Anterior cingulate cortex (tissue), 58 donors: ENCODE measurements at places on chromosomes 6 and 20.

- DNase-seq, result no peak
Measured at GRCh38 chr6:148893481-148893880, 146.7 kb downstream of the UST start.

DNA sequence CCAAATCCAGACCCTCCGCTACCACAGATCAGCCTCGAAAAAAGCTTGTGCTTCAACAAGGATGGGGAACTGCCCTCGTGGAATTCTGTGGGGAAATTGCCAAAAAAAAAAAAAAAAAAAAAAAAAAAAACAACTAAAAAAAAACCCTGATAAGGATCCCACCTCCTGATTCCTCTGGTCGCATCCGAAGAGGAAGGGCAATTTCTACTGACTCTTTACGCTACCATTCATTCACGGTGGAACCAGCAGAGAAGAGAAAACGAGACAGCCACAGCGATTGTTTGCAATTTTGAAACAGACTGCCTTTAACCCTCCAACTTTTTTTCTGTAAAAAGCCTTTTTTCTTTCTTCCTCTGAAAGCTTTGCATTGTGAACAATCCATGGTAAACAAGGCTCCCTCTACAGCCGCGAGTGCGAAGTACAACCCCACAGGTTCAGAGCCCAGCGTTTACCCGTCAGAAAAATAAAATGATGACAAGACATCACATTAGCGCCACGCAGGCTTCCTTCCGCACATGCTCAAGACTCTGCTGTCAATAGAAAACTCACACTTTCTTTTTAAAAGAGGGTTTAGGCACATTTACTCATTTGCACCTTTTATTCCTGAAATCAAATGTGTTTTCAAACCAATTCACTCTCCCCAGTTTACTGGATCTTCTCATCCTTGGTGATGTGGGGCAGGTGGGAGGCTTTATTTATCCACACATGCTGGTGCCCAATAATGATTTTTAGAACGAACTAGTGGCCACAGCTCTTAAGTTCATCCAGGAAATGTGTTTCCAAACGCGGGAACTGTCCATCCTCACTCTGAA lies 100.0 kb downstream of the NOL4L start:
- no peak for DNase-seq

DNA sequence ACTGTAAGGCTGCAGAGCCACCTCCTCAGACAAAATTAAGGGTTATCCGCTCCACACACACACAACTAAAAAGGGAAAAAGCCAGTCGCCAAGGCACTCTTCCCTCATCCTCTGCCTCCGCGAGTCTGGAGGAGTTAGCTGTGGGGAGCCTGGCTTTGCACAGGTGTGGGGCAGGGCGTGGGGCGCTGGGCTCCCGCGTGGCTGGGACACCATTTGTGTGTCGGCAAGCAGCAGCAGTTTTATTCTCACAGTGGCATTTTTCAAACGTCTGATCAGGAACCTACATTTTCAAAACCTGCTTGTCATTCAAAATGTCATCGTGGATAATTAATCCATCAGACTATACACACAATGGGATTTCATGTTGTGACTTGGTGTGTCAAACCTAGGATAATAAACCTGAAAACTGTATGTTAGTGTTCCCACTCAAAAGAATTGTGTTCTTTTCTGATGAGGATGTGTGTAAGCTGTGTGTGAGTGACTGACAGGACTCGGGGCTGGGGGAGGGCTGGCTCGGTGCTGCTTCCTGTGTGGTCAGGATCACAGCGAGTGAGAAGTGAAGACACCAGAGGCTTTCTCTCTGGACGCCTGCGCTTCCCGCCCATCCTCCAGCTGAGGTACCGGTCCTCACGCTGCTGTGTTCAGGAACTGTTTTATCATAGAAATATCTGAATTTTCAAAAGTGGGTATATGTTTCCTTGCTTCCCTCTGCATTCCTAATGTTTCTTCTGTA lies 83.1 kb downstream of the IRF4 start:
- DNase-seq, result no peak

DNA sequence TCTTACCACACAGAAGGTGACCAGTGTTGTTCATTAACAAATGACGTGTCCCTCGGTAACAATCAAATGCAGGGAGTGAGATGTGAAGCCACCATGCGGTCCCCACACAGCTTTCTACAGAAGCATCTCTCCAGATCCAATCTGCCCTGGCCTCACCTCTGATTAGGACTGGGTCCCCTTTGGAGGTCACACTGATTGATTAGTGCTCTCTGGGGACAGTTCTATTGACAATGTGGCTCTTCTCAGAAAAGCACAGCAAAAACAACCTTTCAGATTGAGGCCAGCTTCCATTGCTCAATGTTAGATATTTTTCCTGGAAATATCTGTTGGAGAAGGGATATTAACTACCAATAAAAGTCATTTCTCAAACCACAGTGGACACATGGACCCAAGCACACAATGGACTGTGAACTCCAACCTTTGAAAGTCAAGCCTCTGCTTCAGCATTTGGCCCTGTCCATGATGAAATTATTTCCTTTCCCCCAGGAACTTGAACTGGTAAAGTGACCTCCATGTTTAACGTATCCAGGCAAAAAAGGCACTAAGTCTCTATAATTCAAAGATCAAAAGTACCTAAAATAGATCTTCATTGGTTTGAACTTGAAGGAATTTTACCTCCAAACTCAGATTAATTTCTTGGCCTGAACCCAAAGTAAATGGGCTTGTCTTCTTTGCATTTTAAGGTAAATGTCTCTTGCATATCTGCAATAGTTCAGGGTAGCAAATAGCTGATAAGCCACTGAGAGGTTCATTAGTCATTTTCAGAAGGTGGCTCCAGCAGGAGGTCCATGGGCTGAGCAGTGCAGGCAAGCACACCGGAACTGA lies 118.5 kb downstream of the FOXA2 start:
- no peak for DNase-seq

GRCh38 chr6:32589596-32590449 lies at the start of gene HLA-DRB1:
Gene HLA-DRB1, minus strand, starts transcription at chr6:32589848. Its CDS starts 106 bp downstream, at chr6:32589742.
- DNase-seq, result no peak

DNA sequence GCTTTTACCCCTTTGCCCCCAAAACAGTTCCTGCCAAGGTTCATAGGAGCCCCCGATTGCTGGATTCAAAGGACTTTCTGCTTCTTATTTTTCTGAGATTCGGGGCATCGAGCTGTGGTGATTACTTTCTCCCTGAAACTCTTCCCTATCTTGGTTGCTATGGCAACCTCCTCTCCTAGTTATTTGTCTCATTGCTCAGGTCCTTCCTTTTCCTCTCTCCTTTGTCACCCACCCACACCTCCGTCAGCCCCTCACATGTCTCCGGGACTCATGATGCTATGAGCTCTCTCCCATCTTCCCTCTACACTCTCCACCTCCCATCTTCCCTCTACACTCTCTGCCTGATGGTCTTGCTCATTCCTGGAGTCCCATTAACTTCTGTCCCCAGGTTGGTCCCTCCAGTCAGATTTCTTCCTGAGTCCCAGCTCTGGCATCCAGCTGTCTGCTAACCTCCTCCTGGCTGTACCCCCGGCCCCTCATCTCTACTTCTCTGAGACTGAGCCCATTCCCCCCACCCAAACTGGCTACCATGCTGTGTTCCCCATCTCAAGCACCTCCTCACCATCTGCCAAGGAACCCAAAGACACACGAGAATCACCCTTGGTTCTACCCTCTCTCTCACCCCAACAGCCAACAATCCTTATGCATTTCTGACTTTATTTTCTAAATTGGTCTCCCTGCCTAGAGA lies 30.2 kb upstream of the NNAT start:
- no peak for DNase-seq

DNA sequence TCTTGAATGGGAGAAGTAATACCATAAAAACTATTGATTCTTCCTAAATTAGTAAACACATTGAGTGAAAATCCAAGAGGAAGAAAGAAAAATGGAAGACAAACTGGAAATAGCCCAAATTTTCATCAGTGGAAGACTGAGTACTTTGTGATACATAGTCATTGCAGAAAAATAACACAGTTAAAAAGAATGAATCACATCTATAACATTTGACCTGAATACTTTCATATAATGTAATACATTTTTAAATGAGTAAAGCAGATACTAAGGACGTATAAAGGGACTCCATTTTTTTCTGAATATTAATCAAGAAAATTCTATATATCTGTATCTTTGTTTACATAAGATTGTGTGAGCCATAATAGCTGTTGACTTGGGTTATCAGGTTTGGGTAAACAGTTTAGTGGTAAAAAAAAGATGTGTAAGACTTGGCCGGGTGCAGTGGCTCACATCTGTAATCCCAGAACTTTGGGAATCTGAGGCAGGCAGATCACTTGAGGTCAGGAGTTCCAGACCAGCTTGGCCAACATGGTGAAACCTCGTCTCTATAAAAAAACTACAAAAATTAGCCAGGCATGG lies 4.3 kb upstream of the SLC17A2 start:
- DNase-seq, result no peak

DNA sequence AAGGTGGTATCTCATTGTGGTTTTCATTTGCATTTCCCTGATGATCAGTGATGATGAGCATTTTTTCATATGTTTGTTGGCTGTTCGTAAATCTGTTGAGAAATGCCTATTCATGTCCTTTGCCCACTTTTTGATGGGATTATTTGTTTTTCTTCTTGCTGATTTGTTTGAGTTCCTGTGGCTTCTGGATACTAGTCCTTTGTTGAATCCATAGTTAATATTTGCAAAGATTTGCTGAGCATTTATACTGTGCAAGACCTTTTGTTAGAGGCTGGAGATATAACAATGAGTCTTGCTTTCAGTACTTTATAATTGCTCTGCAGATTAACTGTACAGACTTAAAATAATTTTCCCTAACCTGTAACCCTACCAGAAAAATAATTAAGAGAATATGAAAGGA lies 35.6 kb downstream of the PDE7B start:
- no peak for DNase-seq

DNA sequence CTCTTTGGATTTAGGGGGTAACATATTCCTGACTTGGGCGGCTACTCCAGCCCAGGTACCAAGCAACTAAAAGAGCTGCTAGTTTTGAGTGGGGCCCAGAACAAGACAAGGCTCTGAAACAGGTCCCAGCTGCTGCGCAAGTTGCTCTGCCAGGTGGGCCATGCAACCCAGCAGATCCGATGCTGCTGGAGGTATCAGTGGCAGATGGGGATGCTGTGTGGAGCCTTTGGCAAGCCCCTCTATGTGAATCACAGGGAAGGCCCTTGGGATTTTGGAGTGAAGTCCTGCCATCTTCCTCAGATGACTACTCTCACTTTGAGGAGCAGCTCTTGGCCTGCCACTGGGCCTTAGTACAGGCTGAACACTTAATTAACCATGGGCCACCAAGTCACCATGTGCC lies 43.7 kb upstream of the VSX1 start:
- DNase-seq, result no peak

DNA sequence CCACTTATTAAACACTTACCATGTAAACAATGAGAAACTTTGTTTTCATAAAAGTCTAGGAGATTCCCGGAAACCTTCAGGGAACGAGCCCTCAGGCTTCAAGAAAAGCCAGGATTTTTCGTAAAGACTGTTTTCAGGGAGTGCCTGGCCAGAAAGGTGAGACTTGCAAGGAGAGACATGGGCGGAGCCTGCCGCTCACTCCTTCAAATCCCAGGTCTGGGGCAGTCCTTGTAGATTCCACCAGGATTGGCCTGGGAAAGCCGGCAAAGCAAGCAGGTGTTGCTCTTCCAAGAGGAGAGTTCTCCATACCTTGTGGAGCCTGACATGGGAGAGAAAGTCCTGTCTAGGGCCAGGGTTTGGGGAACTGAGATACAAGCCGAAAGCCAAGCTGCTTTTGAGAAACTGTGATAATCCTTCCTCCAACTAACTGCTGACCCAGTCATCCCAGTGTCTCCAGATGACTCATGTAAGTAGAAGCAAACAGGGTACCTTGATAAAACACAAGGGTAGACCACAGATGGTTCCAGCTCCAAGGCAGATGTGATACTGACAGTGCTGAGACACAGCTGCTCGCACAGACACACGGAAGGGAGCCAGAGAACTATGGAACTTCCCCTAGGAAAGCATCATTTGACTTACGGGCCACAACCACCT lies 69.4 kb upstream of the NAA20 start:
- no peak for DNase-seq

- no peak for DNase-seq
Measured at GRCh38 chr20:18524646-18525045, 16.9 kb downstream of the SEC23B start.

GRCh38 chr20:59002874-59003399 lies 4.1 kb downstream of the CTSZ start:
- no peak for DNase-seq
